Activated effector memory CD4-positive, alpha-beta T cell treated with anti-CD3 and anti-CD28 coated beads, Interleukin-2, amount 50 U/mL, for 16 hours (primary cell): ENCODE measurements at places on chromosomes 7 and 10.

DNA sequence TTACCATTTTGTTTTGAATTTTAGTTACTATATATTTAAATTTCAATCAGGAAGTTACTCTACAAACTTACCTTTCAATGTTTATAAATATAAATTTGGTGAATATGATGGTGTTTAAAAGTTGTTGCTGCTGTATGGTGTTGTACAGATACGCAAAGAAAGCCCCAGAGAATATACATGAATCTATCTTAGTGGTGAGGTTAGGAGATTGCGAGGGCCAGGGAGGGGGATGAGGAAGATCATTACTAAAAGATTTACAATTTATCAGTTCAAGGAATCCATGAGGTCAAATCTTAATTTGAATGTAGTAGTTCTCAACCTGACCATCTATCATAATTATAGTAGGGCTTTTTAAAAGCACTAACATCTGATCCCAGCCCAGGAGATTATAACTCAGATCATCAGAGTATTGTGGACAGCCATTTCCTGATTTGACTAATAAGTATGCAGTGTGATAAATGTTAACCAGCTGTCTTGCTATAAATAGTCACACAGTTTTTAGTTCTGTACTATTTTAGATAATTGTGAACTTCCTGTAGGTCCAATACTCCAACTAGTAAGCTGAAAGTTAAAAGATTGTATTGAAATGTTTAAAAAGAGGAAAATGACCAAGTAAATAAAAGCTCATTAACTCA is 23.6 kb downstream of the FAM3C start:
- DNase-seq = no peak

DNA sequence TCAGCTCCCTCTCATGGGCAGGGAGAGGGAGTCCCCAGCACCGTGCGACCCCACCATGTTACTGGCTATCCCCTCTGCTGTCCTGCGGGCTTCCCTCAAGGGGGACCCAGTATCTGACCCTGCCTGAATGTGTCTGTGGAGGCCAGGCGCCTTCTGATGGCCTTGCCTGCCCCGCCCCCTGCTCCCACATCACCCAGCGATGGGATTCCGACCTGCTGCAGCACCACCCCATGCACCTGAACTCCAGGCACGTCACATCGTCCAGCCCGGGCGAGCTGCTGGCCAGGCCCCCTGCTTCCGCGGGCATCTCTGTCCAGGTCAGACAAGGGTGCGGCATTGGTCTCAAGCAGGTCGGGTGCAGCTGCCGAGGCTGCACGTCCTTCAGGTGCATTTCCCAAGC is 19.0 kb downstream of the LRRC27 start:
- DNase-seq = no peak

DNA sequence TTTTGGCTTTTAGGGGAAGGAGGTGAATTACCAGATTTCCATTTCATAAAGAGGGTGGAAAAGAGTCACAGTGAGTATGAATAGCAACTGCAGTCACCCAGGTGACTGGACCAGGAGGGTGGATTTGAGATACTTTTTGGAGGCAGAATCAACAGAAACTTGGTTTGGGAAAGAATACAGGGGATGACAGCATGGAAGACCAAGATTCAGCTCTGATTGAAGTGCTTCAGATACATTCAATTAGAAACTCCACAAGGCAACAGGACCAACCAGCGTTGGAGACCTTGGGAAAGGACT is 83.0 kb downstream of the SGMS1 start:
- no peak for DNase-seq

- DNase-seq = no peak
Measured at GRCh38 chr7:47737601-47738000, 155.7 kb upstream of the TNS3 start.

GRCh38 chr7:46015107-46015868 is 94.2 kb upstream of the IGFBP3 start:
- no peak for DNase-seq
